ENCODE measurements at places on chromosomes 1 and 21.

DNA sequence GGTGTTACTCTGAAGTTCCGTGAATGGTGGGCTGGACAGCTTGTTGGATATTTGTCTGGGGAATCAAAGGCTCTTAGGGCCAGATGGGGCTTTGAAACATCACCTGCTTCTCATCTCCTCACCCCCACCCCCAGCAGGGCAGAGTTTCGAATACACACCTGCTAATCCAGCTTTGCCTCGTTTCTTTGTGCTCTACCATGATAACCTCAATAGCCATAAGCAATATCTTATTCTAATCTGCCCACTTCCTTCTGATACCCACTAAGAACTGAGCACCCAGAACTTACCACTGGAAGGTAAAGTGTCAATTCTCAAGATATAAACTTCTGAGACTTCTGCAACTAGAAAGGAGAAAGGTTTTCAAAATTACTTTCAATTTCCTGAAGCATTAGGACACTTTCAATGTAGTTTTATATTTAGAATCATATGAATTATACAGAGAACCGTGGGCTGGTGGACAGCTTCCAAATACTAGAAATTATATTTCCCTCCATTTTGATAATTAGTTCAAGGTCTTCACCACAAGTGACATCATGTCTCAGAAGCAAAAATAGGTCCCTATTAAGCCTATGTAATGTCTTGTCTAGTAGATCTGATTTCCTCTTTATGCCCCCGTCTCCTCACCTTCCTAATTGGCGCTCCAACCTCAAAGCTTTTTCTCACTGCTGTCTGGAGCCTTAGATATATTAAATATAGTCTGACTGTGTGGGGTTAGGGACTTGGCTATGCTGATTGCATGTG, 64.4 kb upstream of the NEK2 start:
- peak; percentile 78 for DNase-seq

DNA sequence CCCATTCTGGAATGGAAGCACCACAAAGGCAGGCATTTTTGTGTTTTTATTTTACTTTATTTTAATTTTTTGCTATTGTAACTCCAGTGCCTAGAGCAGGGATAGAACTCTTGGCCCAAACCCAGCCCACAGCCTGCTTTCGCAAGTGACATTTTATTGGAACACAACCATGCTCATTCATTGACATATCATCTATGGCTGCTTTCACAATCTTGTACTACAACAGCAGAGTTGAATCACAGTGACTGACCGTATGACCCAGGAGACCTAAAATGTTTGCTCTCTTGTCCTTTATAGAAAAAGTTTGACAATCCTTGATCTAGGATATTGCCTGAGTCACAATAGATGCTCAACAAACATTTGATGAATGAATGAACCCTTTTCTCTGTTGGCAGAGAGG, 83.9 kb upstream of the ATP1A1 start:
- DNase-seq, result no peak

DNA sequence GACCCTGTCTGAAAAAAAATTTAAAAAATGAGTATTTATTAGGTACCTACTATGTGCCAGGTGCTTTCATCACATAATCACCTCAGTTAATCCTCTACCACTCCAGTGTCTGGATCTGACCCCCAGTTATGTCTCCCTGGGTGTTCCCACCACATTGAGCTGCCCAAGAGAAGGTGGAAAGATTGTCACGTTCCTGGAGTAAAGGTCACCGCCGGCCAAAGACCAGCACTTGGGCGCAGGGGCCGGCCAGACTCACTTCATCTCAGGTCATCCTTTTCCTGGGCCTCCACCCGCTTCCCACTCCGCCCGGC, 714 bp downstream of the PYCR2 start:
- no peak for DNase-seq

DNA sequence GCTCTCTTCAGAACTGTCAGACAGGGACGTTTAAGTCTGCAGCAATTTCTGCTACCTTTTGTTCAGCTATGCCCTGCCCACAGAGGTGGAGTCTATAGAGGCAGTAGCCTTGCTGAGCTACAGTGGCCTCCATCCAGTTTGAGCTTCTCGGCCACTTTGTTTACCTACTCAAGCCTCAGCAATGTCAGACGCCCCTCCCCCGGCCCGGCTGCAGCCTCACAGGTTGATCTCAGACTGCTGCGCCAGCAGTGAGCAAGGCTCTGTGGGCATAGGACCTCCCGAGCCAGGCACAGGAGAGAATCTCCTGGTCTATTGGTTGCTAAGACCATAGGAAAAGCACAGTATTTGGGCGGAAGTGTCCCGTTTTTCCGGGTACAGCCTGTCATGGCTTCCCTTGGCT, 89.9 kb upstream of the PDC start:
- DNase-seq, result no peak

DNA sequence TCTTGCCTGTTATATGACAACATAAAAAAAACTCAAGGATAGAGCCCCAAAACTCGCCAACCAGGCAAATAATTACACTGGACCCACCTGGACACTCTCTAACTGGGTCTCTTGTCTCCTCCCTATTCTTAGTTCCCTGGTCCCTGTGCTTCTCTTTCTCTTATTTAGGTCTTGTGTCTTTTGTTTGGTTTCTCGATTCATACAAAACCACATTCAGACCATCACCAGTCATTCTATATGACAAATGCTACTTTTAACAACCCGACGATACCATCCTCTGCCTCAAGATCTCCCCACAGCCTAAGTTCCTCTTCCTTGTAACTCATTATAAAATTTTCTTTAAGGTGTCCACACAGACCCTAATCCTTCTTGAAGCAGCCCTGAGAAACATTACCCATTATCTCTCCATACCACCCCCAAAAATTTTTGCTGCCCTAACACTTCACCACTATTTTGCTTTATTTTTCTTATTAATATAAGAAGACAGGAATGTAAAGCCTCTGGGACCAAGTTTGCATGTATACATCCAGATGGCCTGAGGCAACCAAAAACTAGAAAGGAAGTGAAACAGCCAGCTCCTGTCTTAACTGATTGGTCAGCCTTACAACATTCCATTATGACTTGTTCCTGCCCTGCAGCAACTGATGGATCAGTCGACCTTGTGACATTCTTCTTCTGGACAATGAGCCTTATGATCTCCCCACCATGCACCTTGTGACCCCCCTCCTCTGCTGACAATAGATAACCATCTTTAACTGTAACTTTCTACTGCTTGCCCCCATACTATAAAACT, 638.2 kb downstream of the AMY1C start:
- DNase-seq, result no peak

DNA sequence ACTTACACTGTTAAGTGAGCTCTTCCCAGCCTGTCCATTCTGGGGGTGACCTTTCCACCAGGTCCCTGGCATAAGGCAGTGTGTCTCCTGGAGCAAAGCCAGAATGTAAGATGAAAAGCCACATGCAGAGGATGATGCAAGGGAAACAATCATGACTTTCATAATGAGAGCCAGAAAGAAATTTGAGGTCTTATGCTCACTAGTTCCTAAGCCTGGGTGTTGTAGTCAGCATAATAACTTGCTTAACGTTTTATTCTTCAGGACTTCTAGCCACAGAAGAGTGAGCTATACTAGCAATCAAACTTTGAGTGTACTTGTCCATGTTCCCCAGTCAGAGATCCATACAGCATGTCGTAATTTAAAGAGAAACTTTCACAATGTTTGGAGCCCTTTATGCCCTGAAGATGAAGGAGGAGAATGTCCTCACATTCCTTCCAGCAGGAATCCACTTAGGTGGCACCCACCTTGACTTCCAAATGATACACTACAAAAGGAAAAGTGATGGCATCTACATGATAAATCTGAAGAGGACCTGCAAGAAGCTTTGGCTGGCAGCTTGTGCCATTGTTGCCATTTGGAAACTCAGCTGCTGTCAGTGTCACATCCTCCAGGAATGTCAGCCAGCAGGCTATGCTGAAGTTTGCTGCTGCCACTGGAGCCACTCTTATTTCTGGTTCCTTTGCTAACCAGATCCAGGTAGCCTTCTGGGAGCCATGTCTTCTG, 60.5 kb upstream of the FOXD3 start:
- peak; percentile 20 for DNase-seq

GRCh38 chr1:24908591-24909259, 21.4 kb downstream of the RUNX3 start:
- DNase-seq, result no peak

DNA sequence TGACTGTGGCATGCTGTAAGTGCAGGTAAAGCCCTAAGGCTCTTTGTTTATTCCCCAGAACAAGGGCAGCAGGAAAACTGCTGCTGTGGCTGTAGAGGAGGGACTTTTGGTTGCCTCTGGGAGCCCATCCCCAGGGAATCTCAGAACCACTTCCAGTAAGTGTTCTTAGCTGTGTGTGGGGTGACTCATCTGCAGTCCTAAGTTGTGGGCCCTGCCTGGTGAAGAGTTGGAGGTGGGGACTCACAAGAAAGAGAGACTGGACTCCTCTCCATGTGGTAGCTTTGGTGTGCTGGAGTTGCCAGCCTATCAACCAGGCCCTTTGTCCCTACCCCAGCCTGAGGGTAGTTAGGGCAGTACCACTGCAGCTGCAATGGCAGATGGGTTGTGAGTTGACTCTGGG, 24.0 kb upstream of the DENND1B start:
- no peak for DNase-seq

- DNase-seq, result no peak
Measured at GRCh38 chr1:238143038-238143437, 252.3 kb upstream of the ZP4 start.

DNA sequence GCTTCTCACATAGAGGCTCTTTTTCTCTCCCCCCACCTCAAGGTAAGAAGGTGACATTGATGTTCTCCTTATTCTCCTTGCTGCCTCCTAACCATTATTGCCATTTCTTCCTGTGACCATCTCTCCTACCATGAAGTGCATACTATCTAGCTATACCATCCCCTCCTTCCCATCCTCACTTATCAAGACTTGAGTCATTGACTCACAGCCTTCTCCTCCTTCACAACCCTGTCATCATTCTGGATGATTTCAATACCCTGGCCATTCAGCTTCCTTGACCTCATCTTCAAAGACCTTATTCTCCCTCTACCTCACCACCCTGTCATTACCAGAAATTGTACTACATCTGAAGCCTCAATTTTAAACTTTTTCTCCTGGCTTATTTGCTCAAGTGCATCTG, 10.9 kb upstream of the HIPK1 start:
- no peak for DNase-seq

- DNase-seq, result no peak
Measured at GRCh38 chr1:192272732-192273131, 44.1 kb upstream of the RGS21 start.

GRCh38 chr1:48291421-48291820, 68.9 kb downstream of the SLC5A9 start:
- DNase-seq, result no peak

- no peak for DNase-seq
Measured at GRCh38 chr1:8473891-8474300, 156.0 kb downstream of the SLC45A1 start.

Data from RPMI8226 (cell line).